ENCODE measurements at places on chromosomes 1 and 21.

DNA sequence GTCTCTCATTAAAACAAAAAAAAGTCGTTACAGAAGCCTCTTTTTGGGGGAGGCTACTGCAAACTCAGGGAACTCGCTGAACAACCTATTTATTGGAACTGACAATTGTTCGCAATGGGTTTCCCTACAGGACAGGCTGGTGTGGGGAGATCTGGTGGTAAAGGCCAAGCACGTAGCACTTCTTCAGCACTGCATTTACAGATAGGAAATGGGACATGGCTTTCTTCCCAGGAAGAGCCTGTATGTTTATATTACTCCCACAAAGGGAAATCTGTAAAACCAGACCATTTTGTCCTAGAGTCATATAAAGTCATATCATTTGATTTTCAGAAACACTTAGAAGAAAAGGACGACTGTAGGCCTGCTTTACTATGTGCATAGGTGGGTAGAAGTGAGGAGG lies 38.8 kb upstream of the TBX15 start:
- no peak for DNase-seq

DNA sequence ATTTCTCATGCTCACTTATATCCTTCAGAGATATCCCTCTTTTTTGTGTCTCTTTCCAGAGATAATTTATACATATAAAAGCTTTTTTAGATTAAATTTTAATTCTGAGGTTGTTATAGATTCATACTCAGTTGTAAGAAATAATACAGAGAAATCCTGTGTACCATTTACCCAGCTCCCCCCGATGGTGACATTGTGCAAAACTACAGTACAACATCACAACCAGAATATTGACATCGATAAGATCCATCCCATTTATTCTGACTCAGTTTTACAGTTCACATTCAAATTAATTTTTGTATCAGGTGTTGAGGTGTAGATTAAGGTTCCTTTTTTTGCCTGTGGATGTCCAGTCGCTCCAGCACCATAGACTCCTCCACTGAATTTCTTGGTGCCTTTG lies 14.3 kb downstream of the DMRTB1 start:
- DNase-seq = no peak

GRCh38 chr1:41535716-41536115 lies 51.2 kb upstream of the EDN2 start:
- DNase-seq = no peak

DNA sequence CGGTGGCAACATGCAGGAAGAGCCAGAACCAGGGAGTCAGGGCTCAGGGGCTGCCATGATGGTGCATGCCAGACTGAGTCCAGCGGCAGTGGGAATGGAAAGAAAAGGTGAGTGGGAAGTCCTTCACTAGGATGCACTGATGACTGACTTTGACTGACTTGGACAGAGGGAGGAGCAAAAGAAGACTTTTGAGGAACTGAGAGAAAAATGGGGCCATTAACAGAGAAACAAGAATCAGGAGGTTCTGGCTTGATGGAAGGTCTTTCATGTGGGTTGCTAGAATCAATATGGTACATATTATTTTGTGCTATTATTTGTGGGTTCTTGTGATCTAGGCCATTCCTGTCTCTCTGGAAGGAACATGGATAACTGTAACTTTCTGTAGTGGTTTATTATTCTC lies 454.6 kb upstream of the PROX1 start:
- DNase-seq = no peak

GRCh38 chr1:198904321-198904720 lies 265.5 kb downstream of the PTPRC start:
- DNase-seq = no peak

DNA sequence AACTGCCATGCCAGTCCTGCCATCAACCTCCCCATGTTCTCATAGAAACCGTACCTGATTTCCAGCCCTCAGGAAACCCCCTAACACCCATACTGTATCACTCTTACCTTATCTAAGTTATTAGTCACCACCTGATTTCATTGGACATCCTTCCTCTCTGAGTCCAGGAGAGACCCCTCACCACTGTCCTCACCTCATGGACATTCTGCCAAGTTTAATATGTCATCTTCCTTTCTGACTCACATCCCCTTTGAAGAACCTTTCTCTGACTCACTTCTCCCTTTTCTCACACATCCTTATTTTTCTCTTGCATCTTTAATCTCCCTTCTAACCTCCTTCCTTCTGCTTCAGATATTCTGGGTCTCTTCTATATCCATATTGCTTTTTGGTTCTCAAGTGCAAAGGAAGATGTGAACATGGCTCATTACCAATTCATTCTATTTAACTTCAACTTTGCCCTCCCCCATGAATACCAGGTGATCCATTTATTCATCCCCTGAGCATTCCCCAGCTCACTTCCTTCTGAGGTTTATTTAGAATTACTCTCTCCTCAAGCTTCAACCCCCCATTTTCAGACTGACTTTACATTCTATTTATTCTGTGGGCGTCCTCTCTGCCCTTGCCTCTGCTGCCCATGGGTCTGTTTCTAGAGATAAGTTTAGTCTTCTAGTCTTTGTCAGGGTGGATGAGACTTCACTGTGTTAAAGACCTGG lies 206.8 kb upstream of the ESRRG start:
- DNase-seq = no peak

DNA sequence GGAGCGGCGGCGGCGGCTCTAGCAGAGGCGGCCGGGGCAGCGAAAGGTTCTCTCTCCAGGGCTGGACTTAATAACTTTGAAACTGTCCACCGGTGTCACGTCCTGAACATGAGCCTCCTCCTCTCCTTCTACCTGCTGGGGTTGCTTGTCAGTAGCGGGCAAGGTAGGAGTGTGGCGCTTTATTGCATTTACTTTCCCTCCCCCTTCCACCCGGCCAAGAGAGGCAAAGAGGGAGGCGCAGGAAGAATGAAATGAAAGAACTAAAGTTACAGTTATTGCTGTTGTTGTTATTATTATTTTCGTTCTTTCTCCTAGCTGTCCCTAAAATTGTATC lies 214 bp downstream of the NCAM2 start:
- DNase-seq = no peak

- DNase-seq = no peak
Observed at GRCh38 chr1:35298464-35298863, 30.0 kb downstream of the ZMYM4 start.

DNA sequence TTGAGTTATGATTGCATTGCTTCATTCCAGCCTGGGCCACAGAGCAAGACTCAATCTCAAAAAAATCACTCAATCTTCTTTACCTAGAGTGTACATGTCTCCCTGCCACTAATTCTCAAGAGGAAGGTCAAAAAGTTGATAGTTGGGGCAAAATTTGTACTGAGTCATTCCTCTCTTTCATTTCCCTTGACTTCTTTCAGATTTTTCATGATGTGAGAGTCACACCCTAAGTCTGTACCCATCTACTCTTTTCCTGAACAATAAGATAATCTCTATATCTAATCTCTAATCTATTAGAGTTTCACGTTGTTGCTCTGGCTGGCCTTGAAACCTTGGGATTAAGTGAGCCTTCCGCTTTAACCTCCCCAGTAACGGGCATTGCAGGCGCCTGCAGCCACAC lies 1.1 kb upstream of the BRDT start:
- no peak for DNase-seq

DNA sequence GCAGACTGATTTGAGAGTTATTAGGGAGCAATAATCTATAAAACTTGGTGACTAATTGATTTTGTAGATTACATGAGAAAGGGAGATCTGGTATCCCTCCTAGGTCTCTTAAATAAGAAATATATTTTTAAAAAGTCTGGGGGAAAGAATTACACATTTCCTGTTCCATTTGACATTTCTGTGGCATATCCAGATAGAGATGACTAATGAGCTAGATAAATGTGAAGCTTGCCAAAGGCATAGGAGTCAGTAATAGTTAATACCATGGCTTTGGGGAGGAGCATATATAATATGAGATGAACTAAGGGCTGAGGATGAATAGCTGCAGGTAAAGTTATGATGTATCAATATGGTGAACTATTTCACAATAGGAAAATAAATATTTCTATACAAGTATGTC lies 663.7 kb downstream of the PTPRC start:
- no peak for DNase-seq

GRCh38 chr1:155466996-155467395 lies 95.6 kb downstream of the ASH1L start:
- no peak for DNase-seq

GRCh38 chr1:8456308-8456912 lies 138.5 kb downstream of the SLC45A1 start:
- no peak for DNase-seq

DNA sequence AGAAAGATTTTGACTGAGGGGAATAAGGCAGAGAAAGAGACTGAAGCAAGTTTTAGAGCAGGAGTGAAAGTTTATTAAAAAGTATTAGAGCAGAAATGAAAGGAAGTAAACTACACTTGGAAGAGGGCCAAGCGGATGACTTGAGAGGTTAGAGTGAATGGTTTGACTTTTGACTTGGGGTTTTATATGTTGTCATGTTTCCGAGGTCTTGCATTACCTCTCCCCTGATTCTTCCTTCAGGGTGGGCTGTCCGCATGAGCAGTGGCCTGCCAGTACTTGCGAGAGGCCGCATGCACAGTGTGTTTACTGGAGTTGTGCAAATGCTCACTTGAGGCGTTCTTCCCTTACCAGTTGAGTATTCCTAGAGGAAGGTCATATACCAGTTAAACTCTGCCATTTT lies 13.0 kb upstream of the DENND2D start:
- DNase-seq = no peak

GRCh38 chr1:3384407-3384806 lies 70.1 kb upstream of the ARHGEF16 start:
- DNase-seq = no peak

DNA sequence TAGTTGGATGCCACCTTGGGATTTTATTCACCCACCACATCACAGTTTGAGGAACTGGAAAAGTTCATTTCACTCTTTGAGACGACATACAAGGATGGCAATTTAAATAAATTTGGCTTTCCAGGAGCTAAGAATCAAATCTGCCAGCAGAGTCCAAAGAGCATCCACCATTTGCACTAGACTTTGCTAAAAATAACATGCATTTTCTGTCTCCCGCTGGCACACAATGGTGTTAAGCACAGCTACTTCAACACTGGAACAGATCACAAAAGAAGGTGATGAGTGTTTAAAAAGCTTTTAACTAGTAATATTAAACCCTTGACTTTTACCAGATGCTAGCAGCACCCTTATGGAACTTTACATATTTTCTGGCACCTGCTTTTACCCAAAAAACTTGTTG lies 44.6 kb downstream of the MAEL start:
- no peak for DNase-seq

DNA sequence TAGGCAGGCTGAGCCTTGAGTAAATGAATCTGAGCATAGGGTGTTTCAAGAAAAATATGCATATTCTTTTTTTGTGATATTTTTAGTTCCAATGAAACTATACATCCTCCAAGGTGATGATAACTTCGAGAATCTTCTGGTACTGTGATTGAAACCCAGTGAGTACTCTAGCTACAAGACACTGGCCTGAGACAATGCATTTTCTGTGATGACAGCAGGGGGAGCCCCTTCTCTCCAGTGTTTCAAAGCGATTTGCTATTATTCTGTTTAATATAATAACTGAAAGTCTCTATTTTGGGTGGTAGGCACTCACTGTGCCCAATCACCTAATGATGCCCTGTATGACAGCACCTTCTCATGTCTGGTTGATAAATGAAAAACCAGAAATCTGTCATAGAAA lies 12.1 kb downstream of the IRF2BP2 start:
- peak; percentile 41 for DNase-seq

DNA sequence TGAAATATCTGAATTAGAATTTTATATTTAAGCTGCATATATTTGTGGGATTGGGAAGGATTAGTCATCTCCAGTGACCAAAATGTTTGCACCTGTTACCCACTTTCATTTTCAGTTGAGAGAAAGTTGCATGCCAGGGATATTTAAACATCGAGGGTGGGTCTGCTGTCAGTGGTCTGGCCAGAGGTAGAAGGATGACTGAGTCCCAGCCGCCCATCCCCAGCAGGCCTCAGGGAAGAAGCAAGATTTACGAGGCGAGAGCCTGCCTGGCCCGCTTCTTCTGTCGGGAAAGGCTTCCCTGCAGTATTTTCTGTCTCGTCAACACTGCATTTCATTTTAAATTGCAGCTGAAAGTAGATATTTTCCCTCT lies 1.4 kb upstream of the MAN1C1 start:
- no peak for DNase-seq

All from activated CD4-positive, CD25-positive, alpha-beta regulatory T cell treated with anti-CD3 and anti-CD28 coated beads, Interleukin-2, amount 50 U/mL, for 16 hours (primary cell).